ENCODE measurements at places on chromosomes 1 and 21.

- DNase-seq: no peak
These were observed 225.3 kb downstream of the VAV3 start for GRCh38 chr1:107739651-107740050.

DNA sequence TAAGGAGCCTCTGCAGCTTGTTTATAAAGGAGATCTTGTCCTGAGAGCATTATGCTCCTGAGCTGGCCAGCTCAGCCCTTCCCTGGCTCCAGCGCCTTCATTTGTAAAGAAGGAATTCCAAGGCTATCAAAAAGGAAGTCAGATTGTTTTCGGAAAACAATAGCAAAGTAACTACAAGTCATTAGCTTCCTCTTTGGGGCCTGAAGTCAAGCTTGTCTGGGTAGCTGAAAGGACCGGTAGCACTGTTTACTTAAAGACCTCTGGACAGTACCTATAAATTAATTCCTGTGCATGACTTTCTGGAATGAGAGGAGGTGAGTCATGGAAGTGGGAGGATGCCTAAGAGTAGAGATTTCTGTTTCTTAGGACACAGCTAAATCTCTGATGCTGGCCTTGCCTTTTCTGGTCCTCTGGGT is 20.7 kb upstream of the GJA5 start:
- DNase-seq: no peak

GRCh38 chr1:4658643-4659628 is 4.5 kb downstream of the AJAP1 start:
- no peak for DNase-seq

DNA sequence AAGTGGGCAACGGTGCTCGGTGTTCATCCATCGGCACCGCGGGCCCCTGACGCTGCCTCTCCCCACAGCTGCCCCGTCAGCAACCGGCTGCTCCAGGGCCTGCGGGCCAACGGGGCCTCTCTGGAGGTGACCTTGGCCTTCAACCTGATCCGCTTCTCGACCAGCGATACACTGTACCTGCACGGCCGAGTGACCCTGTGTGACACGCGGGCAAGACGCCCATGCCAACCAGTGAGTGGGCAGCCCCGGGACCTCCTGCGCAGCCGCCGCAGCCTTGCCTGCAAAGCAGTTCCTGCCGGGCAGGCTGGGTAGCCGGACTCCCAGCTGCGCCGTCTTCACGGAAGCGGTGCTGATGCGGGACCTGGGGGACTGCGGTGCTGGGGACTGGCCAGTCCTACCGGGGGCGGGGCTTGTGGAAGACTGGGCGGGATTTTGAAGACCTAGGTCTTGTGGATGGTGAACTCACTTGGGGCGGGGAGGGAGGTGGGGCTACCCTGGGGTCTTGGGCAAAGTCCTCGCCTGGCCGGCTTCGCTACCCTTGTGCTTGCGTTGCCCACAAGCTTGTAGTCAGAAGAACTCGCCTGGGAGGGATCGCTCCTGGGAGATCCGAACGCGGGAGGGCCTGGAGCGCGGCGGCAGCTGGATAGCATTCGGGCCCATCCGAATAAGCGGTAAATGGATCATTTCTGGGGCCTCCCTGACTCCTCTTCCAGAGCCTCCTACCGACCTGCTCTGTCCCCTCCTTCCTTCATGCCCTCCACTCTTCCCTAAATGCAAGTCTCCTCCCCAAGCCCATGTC is 8.8 kb upstream of the CEP85 start:
- DNase-seq: no peak

GRCh38 chr1:104807590-104807989 is 1057.9 kb downstream of the AMY1C start:
- DNase-seq: no peak

- no peak for DNase-seq
These were observed 69.0 kb downstream of the MAGI3 start for GRCh38 chr1:113459279-113459678.

DNA sequence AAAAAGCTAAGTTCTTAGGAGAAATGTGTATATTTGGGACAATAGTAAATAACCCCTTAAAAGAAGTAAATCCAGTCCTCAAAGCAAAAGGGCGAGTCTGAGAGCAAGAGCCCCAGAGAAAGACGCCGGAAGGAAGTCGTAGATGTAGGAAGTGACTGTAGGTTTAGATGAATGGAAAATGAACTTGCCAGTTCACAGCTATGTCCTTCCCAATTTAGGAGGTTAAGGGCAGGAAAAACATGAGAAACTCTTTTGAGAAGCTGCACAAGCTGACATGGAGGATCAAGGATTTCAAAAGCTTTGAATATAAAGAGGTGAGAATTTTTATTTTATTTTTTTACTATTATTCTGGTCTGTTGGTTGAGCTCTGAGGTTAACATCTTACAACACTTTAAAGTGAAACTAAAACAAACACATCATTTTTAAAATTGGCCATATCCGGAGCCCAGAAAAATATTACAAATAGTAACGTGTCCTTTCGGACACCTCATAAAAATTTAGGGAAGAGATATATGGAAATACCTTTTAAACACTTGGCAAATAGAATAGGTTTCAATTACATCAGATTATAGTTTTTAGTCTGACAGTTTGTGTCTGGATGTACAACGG is 1178.6 kb downstream of the MRPL39 start:
- no peak for DNase-seq

GRCh38 chr1:2499986-2500596 is 24.0 kb downstream of the PLCH2 start:
- DNase-seq: no peak

GRCh38 chr1:87154384-87154783 is 174.3 kb upstream of the LMO4 start:
- DNase-seq: no peak

DNA sequence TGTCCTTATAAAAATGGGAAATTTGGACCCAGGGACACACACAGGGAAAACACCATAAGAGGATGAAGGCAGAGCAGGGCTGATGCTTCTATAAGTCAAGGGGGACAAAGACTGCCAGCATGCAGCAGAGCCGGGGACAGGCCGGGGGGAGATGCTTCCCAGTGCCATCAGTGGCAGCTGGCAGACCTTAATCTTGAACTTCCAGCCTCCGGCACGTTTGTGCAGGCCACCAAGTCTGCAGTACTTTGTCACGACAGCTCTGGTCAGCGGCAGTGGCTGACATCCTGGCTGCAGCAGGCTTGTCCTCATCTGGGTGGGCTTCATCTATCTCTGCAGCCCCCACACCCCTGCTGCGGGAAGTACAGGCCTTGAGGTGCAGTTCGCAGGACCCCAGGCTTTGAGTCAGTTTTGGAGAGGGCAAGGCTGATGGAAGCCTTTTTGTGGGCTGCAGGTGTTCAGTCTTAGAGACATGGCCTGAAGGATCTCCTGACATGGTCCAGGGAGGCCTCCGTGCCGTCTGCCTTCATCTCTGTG is 186.0 kb downstream of the DYRK1A start:
- no peak for DNase-seq

GRCh38 chr1:91763252-91763651 is 122.7 kb downstream of the TGFBR3 start:
- no peak for DNase-seq

- no peak for DNase-seq
These were observed 37.2 kb downstream of the ROR1 start for GRCh38 chr1:63810936-63811469.

GRCh38 chr21:38326429-38326828 is 69.6 kb downstream of the KCNJ15 start:
- DNase-seq: no peak

- DNase-seq: no peak
These were observed 24.9 kb downstream of the SUSD4 start for GRCh38 chr1:223338811-223339746.

DNA sequence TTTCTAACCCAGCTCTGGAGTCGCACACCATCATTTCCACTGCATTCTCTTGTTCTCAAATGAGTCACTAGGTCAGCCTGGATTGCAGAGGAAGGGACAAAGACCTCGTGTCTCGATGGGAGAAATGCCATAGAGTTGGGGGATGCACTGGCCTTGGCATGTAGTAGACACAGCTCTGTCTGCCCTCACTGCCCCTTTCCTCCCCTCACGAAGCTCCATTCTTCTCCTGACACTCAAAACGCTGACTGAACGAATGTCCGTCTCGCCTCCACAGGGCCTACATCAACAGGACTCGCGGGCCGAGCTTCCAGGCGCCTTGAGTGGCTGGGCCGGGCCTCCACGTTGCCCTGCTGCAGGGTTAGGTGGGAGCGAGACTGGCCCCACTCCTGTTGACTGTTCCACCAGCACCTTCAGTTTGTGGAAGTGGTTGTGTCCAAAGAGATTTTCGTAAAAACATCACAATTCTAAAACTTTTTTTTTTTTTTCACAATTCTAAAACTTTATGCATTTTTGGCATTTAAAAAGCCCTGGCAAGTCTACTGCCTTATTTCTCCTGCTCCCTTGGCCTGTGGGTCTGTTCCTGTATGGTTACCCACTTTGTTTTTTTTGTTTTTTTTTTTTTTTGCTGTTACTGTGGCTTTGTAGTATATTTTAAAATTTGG is 18.8 kb downstream of the PKNOX1 start:
- DNase-seq: no peak

- DNase-seq: no peak
These were observed 48.2 kb downstream of the RASSF5 start for GRCh38 chr1:206555473-206555935.

DNA sequence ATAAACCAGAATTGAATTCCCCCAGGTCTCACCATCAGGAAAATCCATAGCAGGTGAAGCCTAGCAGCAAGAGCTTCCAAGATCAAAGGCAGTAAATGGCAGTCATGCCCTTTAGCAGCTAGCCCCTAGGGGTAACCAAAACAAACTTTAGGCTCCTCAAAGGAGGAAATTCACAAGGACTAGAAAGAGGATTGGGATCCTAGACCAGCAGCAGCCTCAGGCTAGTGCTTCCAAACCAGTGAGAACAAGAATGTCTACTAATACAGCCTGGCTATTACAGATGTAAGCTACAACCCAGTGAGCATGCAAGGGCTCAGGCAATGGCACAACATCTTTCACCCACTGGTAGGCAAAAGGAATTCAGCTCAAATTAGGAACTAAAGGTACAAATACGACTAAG is 11.1 kb upstream of the RIMKLA start:
- no peak for DNase-seq

GRCh38 chr1:63704443-63704842 is 69.4 kb upstream of the ROR1 start:
- no peak for DNase-seq

GRCh38 chr1:155284476-155284875 is 7.2 kb downstream of the HCN3 start:
- DNase-seq: no peak

- no peak for DNase-seq
These were observed 2.0 kb downstream of the KCNJ15 start for GRCh38 chr21:38258521-38259485.

DNA sequence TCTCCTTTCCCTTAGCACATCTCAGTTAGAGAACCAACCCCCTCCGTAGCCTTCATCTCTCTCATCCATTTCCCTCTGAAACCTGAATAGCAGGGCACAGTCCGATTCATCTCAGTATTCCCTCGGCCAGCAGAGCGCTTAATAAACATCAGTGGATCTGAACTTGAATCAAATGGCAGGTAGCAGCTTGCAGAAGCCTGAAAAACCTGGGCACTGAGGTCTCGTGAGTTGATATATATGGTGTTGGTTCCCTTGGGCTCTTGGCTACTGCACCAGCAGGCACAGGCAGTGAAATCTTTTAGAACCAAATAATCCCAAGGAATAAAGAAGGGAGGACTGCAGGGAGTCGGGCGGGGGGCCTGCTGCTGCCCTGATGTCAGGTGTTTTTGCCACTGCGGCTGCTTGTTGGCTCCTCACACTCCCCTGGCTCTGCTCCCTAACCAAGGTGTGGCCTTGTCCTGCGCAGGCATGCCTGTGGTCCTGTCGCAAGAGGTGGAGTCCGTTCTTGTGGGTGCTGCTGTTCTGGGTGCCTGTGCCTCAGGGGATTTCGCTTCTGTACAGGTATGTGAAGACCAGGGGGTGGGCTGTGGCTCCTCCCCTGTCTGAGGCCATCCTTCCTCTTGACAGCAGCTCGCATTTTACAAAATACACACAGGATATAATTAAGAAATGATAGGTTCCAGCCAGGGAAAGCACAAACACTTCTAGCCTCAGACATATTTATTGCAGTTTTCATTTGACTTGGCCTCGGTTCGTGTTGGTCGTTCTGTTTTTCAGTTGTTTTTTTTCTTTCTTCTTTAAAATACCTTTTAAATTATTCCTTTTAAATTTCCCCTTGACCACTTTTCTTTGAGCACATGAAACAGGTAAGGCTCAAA is 140.9 kb upstream of the HOOK1 start:
- DNase-seq: no peak

DNA sequence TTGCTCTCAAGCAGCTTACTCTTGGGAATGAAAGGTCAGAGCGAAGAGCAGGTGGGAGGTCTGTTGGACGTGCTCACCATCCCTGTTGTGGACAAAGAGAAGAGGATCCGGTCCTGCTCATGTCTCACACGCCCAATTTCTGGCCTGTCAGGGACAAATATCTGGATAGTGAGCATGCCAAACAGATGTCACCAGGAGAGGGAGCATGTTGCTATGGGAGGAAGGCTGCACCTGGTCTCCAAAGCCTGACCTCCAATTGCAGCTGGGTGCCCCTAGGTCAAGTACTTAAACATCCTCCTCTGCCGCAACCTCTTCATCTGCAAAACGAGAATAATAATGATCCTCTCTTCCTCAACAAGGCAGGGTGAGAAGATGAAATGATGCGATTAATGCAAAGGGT is 53.4 kb downstream of the DMRTA2 start:
- DNase-seq: no peak

DNA sequence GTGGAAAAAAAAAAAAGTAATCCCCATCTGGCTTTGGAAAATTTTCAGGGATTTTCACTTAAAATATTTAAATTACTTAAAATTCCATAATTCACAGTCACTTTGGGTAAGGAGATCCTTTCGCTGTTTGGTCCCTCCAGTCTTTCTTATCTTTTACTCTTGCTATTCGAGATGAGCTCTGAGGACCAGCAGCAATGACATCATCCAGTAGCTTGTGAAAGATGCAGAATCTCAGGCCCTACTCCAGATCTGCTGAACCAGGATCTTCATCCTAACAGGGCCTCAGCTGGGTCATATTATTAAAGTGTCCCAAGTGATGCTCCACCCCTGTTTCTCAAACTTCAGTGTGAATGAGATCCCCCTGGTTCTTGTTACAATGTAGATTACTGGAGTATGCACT is 46.9 kb upstream of the PLXNA2 start:
- no peak for DNase-seq

DNA sequence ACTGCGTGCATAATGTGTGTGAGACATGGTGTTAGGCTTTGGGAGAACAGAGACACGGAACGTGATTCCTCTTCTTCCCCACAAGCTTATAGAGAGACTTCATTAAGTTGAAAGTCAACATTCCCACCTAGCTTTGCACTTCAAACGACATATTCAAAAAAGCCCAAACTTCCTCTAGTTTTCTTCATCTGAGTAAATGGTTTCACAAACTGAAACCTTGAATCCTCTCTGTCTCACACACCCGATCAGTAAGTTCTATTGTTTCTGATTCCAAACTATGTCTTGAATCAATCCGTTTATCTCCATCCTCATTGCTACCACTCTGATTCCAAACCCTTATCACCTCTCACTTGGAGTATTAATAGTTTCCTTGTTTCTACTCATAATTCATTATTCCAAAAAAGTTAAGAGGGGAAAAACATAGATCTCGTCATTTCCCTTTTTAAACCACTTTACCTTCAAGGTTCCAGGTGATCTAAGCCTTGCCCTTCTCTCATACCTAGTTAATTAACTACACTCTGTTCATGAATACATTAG is 1.6 kb upstream of the METTL18 start:
- no peak for DNase-seq

GRCh38 chr1:119714583-119714982 is 2.8 kb downstream of the PHGDH start:
- DNase-seq: no peak

- no peak for DNase-seq
These were observed 542 bp upstream of the XPR1 start for GRCh38 chr1:180631194-180631765.

GRCh38 chr1:185857442-185857841 is 123.3 kb downstream of the HMCN1 start:
- DNase-seq: no peak
